ENCODE measurements at places on chromosomes 6 and 20.
A peak's percentile ranks its signal among the peaks of the same experiment; 100 is the strongest.

- DNase-seq = no peak
Measured at GRCh38 chr20:63930971-63931553, 25.2 kb downstream of the UCKL1 start.

DNA sequence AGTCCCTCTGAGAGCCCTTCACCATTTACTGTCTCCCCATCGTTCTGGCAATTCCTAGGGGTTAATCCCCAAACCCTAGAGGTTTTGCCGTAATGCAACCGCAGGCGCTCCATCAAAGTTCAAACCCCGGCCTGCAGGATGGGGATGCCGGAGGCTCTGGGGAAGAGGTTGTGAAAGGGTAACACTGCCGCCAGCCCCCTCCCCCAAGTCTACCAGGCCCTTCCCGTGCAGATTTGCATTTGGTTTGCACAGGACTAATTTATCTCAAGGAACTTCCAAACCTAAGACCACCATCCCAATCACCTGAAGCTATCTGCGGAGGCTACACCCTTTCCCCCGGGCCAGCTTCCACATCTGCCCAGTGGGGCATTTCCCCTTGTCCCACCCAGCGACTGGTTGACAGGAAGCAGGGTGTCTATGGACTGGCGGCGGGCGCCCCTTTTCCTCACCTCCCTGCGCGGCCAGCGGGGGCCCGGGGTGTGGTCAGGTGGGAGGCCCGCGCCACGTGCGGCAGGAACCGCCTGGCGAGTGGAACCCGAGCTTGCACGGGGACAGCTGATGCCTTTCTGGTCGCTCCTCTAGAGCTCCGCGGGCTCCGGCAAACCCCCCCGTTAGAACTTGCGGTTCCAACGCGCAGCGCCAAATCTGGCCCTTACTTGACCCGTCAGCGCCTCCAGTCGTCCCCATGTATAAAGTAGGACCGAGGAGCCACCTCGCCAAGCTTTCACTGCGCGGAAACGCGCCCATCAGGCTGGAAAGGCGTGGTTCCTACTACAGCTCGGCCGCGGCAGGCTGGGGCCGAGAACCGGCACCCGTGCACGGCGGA is 9.4 kb upstream of the SLC4A11 start:
- DNase-seq = no peak

DNA sequence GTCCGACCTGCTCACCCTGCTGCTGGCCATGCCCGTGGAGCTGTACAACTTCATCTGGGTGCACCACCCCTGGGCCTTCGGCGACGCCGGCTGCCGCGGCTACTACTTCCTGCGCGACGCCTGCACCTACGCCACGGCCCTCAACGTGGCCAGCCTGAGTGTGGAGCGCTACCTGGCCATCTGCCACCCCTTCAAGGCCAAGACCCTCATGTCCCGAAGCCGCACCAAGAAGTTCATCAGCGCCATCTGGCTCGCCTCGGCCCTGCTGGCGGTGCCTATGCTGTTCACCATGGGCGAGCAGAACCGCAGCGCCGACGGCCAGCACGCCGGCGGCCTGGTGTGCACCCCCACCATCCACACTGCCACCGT is 885 bp downstream of the NTSR1 start:
- no peak for DNase-seq

GRCh38 chr20:51175724-51176123 is 152.8 kb upstream of the KCNG1 start:
- DNase-seq = no peak

DNA sequence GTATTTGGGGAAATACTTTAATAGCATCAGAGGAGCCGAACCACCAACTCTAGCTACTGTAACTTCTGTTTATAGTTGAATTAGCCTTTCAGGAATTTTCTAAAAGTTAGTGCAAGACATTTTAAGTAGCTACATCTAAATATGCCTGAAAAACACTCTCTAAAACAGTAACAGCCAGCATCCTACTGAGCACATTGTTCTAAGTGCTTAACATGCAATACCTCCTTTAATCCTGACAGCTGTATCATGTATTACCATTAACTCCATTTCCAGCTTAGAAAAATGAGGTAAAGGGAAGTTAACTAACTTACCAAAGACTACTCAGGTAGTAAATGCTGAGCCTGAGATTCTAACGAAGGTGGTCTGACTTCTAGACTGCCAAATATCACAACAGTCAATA is 120.7 kb downstream of the DST start:
- DNase-seq = no peak

- no peak for DNase-seq
Measured at GRCh38 chr6:74871757-74872156, 334.1 kb downstream of the COL12A1 start.

- DNase-seq = no peak
Measured at GRCh38 chr6:90249458-90249857, 47.2 kb downstream of the BACH2 start.

DNA sequence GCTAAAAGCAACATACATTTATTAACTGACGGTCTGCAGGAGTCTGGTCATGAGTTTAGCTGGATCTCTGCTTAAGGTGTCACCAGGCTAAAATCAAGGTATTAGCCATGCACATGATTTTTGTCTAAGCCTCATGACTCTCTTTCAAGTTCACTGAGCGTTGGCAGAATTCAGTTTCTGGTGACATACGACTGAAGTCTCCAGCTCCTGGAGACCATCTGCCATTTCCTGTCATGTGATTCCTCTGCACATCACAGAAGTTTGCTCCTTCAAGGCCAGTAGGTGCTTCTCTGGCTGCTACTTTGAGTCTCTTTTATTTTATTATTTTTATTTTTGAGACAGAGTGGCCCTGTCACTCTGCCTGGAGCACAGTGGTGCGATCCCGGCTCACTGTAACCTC is 148.4 kb upstream of the EYA4 start:
- DNase-seq = peak; percentile 74

GRCh38 chr6:35248300-35248699 is 11.2 kb upstream of the ZNF76 start:
- no peak for DNase-seq

DNA sequence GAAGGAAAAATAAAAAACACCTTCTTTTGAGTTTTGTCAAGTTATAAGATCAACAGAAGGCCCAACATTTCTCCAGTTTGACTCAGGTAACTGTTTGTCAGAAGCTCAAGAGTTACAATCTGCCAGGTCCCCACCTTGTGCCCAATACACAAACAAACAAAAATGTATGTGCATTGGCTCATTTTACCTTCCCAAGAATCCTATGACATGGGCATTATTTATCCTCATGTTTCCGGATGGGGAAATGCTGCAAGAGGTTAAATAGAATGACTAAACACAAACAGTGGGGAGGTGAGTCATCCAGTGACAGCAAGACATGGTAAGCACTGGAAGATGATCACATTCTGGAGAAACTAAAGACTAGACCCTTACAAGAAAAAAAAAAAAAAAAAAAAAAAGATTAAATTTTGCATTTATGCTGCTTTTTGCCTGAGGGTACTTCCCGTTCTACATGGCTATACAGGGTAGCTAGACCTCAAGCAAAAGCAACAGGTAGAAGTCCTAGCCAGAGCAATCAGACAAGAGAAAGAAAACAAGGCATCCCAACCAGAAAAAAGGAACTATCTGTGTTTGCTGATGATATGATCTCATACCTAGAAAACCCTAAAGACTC is 23.6 kb upstream of the ANKRD60 start:
- no peak for DNase-seq

- no peak for DNase-seq
Measured at GRCh38 chr20:49914310-49915117, 815 bp downstream of the SPATA2 start.

DNA sequence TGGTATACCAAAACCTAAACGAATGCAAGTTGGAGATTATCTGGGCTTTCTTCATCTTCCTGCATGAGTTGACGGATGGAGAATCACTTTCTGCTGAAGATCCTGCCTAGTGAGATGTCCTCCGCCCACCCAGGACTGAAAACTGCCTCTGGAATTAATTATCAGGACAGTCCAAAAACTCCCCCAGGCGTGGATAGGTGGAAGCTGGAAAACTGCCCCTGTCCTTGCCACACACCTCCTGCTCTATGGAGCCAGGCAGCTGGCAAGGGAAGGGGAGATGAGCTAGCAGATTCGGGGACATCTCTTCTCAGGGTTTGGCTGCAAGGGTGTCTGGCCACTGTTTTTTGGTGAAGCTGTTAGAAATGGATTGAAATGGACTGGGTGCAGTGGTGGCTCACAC is 89.3 kb upstream of the ZNFX1 start:
- no peak for DNase-seq

DNA sequence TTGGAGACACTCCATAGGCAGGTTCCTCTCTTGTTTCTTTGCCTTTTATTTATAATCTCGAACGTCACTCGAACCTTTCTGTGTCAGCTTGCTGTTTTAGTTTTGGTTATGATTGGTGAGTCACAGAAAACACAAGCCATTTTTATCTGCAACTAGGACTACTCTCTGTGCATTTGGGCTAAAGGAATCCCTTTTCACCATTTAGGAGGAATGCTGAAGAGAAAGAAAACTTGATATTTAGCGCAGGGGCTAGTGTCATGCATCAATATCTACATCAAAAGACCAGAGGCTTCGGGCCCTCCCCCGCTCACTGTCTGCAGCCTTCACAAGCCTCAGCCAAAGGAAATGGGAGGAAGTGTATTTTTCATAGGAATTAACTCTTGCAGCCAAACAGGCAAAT is 507.8 kb upstream of the CITED2 start:
- DNase-seq = no peak

- DNase-seq = no peak
Measured at GRCh38 chr6:40169878-40170277, 235.6 kb upstream of the MOCS1 start.

DNA sequence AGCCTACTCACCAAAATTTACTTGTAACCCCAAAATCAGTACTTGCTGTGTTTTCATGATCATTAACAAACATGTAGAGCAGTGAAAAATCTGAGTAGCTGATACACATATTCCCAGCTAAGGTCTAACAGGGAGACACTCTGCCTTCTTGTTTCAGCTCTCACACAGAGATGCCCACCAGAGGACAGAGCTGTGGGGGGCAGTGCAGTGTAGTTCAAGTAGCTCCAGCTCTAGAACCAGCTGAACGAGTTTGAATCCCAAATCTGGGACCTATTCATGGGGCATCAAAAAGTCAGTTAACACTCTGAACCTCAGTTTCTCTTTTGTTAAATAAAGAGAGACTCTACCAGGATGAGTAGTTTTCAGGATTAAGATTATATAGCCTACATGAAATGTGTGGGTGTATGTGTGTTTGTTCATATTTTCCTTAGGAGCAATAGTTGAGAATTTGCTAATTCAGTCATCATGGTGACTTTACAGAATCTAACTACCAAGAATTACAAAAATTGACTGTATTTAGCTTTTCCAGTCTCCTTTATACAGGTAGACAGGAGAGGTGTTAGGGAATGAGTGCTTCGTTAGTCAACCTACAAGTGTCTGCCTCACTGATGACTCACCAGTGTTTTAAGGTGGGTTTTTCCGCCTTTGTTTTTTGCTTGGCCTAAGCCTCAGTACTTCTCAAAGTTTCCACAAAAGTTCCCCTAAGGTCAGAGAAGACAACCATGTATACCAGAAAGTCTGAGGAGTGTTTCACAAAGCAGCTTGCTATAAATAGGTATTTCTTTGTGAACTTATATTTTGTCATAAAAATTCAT is 164.0 kb upstream of the RUNX2 start:
- no peak for DNase-seq

- no peak for DNase-seq
Measured at GRCh38 chr20:8152183-8152582, 20.1 kb downstream of the PLCB1 start.

GRCh38 chr20:63452821-63453523 is 19.5 kb downstream of the KCNQ2 start:
- no peak for DNase-seq

GRCh38 chr6:104642871-104643270 is 216.8 kb downstream of the HACE1 start:
- no peak for DNase-seq

DNA sequence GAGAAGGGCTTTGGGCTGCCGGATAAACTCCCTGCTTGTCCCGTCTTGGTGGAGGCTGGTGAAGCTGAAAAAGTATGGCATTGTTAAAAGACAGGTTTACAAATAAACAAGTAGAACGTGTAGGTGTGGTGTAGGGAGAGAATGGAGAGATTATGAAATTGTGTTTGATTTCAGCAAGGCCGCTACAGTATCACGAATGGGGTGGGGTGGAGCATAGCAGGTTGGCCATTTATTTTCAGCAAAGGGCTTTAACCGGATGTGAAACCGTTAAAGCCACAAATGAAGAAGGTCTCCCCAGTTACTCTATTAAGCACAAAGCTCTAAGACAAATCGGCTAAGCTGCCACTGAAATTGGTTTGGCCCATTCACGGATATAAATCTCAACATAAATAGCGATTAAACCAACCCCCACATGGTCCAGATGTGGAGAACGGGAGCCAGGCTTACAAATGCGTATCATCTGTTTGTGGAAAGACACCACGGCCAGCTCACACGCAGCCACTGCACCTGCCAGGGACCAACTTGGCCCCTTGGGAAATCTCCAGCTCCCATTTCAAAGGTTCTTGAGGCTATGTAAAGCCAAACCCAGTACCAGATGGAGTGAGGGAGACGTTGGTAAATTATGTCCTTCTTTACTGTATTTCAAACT is 94.0 kb downstream of the ZMYND8 start:
- DNase-seq = no peak

- DNase-seq = no peak
Measured at GRCh38 chr6:168374051-168374502, 54.5 kb upstream of the DACT2 start.

GRCh38 chr6:33886673-33887144 is 82.9 kb upstream of the MLN start:
- peak; percentile 54 for DNase-seq

GRCh38 chr6:37665304-37665703 is 32.4 kb downstream of the MDGA1 start:
- DNase-seq = no peak

DNA sequence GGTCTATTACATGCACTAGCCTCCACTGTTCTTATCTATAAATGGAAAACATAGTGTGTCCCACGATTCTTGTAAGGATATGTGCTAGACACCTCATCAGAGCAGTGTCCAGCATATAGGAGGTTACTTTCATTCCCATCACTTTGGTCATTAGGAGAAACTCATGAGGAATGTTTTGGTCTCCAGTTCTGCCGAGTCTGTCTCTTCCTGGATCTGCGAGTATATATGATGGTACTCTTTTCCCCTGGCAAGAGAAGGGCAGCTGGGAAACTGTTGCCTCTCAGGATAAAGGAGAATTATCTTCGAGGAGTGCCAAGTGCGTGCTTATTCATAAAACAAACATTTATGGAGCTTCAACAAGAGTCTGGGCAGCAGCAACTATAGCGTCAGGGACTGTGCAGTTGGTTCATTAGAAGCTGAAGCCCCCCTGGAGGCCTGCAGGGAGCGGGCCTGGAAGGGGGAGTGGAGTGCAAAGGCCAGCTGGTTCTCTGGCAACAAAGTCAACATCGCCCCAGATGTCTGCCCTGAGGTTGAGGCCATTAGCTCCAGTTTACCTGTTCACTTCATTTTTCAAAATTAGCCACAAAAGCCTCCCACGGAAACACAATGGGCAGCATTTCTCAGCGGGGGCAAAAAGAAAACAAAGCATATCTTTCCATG is 811.9 kb downstream of the MAFB start:
- DNase-seq = no peak
